ENCODE measurements at places on chromosomes 13 and 19. TPM values are rescaled to one million over a fixed set of nuclear protein-coding genes. Genes with fewer than 3 reads are reported as not detected.

GRCh38 chr13:106369858-106370257 lies 165.6 kb downstream of the EFNB2 start:
- DNase-seq = no peak

The OLFM2 gene
- polyA plus RNA-seq = 12.4 TPM

- DNase-seq = no peak
These were observed 4.9 kb downstream of the ARHGEF7 start for GRCh38 chr13:111119966-111120365.

DNA sequence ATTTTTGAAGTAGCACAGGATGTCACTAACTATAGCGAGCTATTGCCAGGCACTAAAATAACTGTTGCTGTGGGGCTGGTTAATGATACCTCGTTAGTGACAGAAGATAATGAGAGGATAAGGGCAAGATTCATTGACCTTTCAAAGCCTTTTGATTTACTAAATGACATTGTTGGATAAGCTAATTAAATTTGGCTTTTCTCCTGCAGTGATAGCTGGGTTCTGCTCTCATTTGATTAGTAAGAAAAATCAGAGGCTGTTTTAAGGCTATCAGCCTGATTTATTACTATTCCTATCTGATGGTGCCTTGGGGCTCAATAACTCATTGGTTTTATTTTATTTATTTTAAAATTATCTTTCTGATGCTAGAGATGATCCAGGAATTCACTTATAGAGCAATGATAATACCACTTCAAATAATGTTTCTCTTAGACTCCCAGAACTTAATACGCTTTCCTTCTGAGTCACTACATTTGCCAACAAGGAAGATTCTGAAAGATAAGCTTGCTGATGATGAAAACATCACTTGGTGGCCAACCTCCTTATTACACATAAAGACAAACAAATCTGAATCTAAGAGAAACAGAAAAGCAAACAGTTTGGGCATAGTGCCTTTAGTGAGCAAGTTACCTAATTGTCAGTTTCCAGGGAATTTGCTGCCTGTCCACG lies 501.3 kb upstream of the ARGLU1 start:
- no peak for DNase-seq

GRCh38 chr13:50386541-50387050 lies 371.4 kb downstream of the KCNRG start:
- DNase-seq = no peak

DNA sequence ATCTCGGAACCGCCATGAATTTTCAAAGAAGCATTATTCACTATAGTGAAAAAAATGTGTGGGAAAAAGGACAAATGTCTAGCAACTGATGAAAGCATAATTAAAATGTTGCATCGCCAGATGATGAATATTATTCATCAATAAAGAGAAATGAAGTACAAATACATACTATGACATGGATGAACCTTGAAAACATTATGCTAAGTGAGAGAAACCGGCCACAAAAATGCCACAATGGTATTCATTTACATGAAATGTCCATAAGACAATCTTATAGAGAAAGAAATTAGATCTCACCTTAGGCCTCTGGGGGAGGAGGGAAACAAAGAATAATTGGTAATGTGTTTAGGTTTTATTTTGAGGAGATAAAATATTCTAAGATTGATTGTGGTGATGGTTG lies 645.0 kb downstream of the EFNB2 start:
- DNase-seq = no peak

DNA sequence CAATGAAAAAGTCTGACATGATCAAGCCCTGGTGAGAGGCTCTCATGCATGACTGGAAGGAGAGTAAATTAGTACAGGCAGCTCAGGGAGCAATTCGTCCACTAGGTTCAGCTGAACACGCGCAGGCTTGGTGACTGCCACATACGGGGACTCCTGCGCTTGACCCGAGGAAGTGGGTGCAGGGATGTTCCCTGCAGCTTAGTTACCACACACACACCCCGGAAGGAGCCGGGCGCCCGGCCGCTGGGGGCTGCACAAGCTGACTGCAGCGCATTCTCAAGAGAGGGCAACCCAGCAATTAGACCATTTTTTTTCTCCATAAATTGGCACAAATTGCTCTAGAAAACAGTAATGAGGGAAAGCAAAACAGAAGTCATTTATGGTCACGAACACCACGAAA lies 23.0 kb upstream of the MIER2 start:
- no peak for DNase-seq

GRCh38 chr13:32905063-32905863 lies 111.0 kb upstream of the KL start:
- DNase-seq = no peak

The LGI4 gene
- 17.9 TPM for polyA plus RNA-seq

GRCh38 chr19:56507446-56508289 lies at the start of gene ZNF471:
Gene ZNF471, plus strand, starts transcription at chr19:56507855. Its CDS starts 3,717 bp downstream, at chr19:56511572.
- peak; percentile 98 for DNase-seq

DNA sequence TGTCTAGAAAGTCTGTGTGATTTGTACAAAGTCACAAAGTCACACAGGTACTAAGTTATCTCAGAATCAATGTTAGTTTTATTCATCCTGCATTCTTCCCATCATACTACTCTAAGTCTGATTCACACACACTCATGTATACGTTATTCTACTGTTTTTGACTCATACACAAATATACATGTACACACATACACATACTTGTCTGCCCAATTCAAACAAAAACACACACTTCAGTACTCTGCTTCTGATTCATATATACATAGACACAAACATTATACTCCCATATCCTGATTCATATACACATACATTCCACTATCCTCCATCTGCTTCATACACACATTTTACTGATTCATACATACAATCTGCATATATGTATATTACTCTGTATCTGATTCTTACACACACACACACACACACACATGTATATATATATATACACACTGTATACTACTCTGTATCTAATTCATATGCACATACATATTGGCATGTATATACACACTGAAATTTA lies 69.3 kb downstream of the KLF12 start:
- no peak for DNase-seq

DNA sequence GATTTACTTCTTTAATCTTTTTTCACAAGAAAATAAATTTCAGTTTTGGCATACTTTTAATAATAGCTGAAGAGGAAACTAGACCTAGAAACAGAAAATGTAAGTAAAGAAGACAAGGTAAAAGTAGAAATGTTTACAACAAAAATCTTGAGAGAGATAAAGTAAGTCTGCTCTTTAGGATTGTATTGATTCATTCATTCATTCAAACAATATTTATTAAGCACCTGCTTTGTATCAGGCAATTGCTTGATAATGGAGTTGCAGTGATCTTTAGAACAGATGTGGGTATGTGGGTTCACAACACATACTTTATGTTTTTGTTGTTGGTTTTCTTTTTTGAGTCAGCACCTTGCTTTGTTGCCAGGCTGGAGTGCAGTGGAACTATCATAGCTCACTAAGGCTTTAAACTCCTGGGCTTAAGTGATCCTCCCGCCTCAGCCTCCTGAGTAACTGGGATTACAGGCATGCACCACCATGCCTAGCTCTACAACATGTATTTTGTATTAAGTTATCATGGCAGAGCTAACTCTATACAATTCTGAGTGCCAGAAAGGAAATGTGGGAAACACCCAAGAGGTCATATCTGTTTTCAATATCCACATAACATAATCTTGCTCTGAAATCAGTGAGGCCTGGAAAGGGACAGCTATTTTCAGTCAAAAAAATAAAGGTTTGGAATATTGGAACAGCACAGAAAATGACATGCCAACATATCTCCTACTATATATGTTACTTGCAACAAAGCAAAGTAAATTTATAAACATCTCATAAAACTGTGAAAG lies 8.8 kb upstream of the SPART start:
- DNase-seq = no peak

- no peak for DNase-seq
These were observed 14.8 kb downstream of the ACSBG2 start for GRCh38 chr19:6150289-6150688.

GRCh38 chr19:55196803-55197202 lies 12.5 kb downstream of the PTPRH start:
- DNase-seq = no peak

- DNase-seq = no peak
These were observed 114.1 kb downstream of the TNFSF13B start for GRCh38 chr13:108383667-108384066.

The RASGRP4 gene
- polyA plus RNA-seq = 0.40 TPM

Measured in pancreas (tissue), 10 donors.